Cardiac atrium fibroblast (primary cell): ENCODE measurements at places on chromosomes 12 and 14. TPM values are rescaled to one million over a fixed set of nuclear protein-coding genes. Genes with fewer than 3 reads are reported as not detected.

The POU6F1 gene
- 1.4 and 1.5 TPM in 2 replicates for total RNA-seq

The IGF1 gene
- not detected in 2 replicates for total RNA-seq

The DDN gene
- 0.32 TPM in 1 of 2 replicates, not detected in the other for total RNA-seq

The SLC38A1 gene
- 38.2 and 41.9 TPM in 2 replicates for total RNA-seq

The ARMH4 gene
- total RNA-seq: 2.1 and 2.2 TPM in 2 replicates

The PGF gene
- 12.8 and 43.1 TPM in 2 replicates for total RNA-seq

The RNF212B gene
- not detected in 2 replicates for total RNA-seq

The TRHDE gene
- 0.90 TPM in 1 of 2 replicates, not detected in the other for total RNA-seq

The FOXM1 gene
- 11.7 and 18.8 TPM in 2 replicates for total RNA-seq

The SMAGP gene
- total RNA-seq: 9.9 and 24.7 TPM in 2 replicates

The TAPBPL gene
- 12.6 and 19.3 TPM in 2 replicates for total RNA-seq
